ENCODE measurements at places on chromosomes 4 and X.

DNA sequence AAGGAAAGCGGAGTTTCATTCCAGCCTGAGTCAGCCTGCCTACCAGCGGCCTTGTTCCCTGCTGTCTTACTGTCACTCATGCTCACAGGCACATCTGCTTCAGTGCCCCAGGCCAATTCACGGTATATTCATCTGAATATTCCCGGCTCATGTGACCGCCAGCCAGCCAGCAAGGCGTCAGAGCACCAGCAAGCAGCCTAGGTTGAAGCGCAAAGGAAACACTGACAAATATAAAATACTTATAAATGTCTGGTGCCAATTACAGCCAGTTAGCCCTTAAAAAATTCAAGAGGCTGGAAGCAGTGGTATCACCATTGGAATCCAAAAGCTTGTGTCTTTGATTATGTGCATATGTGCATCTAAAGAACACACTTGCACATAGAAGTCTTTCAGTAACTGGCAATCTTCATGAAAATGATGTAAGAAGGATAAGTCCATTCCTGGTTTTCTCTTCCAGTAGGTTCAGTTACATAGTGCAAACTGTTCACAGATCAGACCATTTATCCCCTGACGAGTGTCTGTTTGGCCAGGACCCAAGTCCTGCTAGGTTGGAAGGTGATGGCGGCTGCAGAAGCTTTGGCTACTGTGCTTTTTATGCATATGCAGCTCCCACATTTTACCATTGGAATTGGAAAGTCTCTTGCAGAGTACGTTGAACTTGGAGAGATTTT is 61.3 kb downstream of the LUZP4 start:
- no peak for DNase-seq

DNA sequence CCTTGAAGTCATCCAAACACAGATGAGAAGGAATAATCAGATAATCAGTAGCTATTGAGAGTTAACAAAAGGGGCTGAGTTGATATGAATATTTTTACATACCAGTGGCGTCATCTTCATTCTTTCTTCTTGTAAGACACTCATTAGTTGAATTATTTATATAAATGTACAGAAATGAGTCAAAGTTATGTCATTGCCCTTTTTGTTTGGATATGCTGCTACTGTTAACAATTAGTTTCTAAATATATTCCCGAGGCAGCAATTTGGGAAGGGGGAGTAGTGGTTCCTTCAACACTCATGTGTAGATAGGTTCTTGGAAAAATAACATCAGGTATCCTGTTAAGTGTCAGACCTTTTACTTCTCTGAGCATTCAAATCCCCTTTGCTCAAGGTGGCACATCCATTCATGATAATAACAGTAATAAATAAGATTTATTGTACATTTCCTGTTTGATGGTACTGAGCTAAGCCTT is 436.6 kb downstream of the SPRY1 start:
- DNase-seq: no peak

GRCh38 chr4:4443821-4444220 is 56.9 kb downstream of the NSG1 start:
- DNase-seq: no peak

DNA sequence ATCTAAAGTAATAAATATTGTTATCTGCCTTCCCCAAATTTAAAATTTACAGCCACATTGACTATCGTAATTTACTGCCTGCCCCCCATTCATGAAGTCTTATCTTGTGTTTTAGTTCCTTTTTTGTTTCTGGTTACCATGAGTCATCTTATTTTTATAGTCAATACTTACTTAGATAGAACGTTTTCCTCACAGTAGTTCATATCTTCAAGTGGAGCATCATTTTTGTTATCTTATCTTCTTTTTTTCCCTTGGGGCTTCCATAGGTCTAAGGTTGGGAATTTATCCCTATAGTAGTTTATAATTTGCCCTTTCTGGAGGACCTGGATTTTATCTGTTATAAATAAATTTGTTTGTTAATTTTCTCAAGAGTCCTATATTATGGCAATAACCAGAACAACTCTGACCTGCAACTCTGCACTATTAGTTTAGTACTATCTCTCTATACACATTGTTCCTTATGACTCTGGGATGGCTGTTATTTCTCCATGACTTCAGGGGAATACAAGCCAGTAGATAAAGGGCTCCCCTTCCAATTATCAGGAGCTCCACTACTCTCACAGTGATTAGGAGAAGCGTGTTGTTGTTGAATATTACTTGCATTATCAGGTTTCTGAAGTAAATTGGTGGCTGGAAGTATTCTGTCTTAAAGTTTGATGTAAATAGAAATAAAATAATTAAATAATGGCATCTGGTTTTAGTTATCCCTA is 330.6 kb downstream of the GALNTL6 start:
- no peak for DNase-seq

DNA sequence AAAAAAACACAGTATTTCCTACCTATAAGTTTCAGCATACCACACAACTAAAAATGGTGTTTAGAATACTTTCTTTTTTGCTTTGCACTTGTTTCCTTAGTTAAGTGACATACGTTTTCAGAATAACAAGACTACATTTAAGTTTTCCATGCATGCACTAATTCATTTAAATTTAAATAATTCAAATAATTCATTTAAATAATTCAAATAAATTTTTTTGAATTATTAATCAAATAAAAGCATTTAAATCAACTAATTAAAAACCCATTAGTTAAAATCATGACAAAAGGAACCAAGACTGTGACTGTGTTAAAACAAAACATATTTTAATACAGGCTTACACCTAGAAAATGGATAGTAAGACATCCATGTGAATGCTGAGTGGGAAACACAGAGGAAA is 12.8 kb downstream of the ANXA5 start:
- DNase-seq: no peak

GRCh38 chrX:153871451-153871850 is 14.5 kb downstream of the L1CAM start:
- DNase-seq: no peak

- no peak for DNase-seq
Measured at GRCh38 chr4:24236532-24236931, 346.7 kb upstream of the PPARGC1A start.

GRCh38 chrX:38847206-38847902 is 46.1 kb downstream of the MID1IP1 start:
- DNase-seq: no peak

DNA sequence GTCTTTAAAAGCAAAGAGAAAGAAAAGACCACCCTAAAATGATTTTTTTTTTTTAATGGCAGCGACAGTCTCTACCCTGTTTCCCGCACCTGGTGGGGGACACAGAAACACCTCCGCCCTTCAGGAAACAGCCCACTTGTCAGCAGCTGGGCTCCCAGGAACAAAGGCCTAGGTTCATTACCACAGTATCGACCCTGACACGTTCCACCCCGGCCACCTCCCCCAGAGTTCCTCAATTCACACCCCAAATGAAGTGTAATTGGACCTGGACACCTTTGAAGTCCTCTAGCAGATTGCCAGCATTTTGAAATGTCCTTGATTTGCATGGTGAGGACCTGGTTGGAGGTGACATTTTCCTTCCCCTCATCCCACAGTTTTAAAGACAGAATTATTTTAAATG is 175.0 kb upstream of the BCOR start:
- no peak for DNase-seq

GRCh38 chrX:97290199-97290598 is 406.5 kb downstream of the RPA4 start:
- no peak for DNase-seq

GRCh38 chr4:26071688-26072087 is 157.7 kb downstream of the SMIM20 start:
- DNase-seq: no peak

GRCh38 chrX:11589641-11590040 is 76.1 kb downstream of the ARHGAP6 start:
- no peak for DNase-seq

- DNase-seq: no peak
Measured at GRCh38 chr4:75513526-75514130, 575 bp downstream of the RCHY1 start.

- DNase-seq: no peak
Measured at GRCh38 chrX:149871940-149872339, 9.0 kb upstream of the MAGEA8 start.

- no peak for DNase-seq
Measured at GRCh38 chr4:7156328-7156727, 36.0 kb upstream of the SORCS2 start.

- no peak for DNase-seq
Measured at GRCh38 chr4:47703956-47704355, 133.9 kb downstream of the CORIN start.

- DNase-seq: no peak
Measured at GRCh38 chr4:174613979-174614378, 91.7 kb upstream of the HPGD start.

GRCh38 chr4:139144911-139145551 is 32.0 kb downstream of the ELF2 start:
- DNase-seq: no peak

- DNase-seq: no peak
Measured at GRCh38 chrX:104108955-104109354, 3.4 kb upstream of the ZCCHC18 start.

DNA sequence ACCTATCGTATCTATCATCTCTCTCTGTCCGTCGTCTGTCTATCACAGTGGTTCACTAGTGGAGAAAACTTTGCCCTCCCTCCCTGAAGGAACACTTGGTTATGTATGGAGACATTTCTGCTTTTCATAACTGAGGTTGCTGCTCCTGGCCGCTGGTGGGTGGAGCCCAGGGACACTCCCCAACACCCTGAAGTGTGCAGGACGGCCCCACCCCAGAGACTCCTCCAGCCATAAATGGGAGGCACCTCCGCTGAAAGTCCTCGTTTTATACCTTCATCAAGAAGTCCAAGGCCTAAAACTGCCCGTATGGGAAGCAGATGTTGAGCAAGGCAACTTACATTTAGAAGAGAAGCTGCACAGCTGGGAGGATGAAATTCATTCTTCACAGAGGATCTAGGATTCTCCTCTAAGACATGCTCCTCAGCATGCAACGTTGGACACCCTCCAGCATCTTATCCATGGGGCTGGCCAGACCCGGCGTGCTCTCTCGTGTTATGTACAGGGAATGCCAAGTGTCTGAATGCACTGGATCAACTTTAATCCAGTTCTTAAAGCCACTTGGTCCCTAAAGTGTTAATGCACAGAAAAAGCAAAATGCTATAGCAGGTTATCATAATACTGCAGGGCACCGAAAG is 43.5 kb downstream of the PRKX start:
- DNase-seq: no peak

GRCh38 chrX:130555341-130555740 is 153.6 kb downstream of the RBMX2 start:
- DNase-seq: no peak

GRCh38 chr4:76902233-76902890 is 4.4 kb upstream of the SOWAHB start:
- no peak for DNase-seq

GRCh38 chrX:1167466-1167865 is 45.0 kb downstream of the CRLF2 start:
- DNase-seq: no peak

GRCh38 chr4:84319124-84319523 is 180.0 kb downstream of the NKX6-1 start:
- peak; percentile 58 for DNase-seq

DNA sequence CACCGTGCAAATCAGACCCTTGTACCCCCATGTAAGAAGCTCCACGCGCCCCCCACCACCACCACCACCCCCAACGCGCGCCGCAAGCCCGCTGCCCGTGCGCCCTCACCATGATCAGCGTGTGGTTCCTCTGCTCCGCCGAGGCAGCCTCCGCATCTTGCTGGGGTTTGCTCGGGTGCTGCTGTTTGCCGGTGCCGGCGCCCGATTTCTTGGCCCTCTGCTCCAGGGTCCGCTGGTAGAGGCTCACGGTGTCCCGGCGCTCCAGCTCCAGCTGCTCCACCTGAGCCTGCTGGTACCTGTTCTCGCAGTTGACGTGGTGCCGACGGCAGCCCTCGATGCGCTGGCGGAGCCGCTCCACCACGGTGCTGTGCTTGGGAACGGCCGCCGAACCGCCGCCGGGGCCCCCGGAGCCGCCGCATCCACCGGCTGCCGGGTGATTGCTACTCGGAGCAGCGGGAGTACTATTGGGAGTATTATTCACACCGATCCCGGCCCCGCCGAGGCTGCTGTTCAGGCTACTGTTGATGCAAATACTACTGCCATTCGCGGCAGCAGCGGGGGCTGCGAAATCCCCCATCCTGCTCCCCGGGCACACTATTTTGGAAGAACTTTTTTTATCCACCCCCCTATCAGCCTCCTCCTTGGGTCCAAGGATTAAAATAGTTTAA is 1.1 kb downstream of the MAML3 start:
- DNase-seq: no peak

DNA sequence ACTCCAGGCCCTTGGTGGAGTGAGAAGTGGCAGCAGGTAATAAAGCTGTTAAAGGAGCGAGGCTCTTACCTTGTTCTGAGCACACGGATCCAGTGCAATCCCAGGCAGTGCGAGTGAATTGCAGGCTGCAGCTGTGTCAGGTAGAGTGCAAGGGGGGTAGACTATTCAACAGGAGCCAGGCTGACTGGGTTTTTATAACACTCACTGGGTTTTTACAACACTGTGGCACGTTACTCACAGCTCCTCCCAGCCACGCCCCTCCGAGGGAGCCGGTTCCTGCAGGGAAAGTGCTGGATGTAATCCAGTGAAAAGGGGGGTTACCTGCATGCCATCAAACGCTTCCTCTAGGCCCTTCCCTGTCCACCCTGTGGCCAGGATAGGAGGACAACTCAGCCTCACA is 358 bp downstream of the FGFBP1 start:
- DNase-seq: no peak

GRCh38 chr4:45663003-45663402 is 460.9 kb downstream of the GABRG1 start:
- DNase-seq: no peak

GRCh38 chr4:112516471-112517066 is 589 bp upstream of the NEUROG2 start:
- DNase-seq: no peak

- peak; percentile 18 for DNase-seq
Measured at GRCh38 chrX:45196701-45197100, 4.0 kb downstream of the DIPK2B start.

GRCh38 chr4:185286571-185286970 is 77.2 kb downstream of the SNX25 start:
- DNase-seq: no peak

- no peak for DNase-seq
Measured at GRCh38 chr4:141142423-141142822, 9.2 kb upstream of the RNF150 start.

- no peak for DNase-seq
Measured at GRCh38 chr4:41199788-41200187, 14.6 kb downstream of the APBB2 start.

DNA sequence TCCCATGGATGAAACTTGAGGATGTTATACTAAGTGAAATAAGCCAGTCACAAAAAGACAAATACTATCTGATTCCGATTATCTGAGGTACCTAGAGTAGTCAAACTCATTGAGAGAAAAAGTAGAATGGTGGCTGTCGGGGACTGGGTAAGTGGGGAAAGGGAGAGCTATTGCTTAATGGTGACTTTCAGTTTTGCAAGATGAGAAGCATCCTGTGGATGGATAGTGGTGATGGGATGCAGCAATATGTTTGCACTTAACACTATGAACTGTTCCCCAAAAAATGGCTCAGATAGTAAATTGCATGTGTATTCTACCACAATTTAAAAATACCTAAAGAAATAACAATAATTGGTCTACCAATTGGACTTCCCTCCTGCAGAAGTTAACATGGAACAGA is 181.5 kb downstream of the SHROOM3 start:
- no peak for DNase-seq

Measured in stromal cell of bone marrow (primary cell).